ENCODE measurements at places on chromosomes 7 and 10.

- no peaks in the 10 kb centered on the region for H3K27me3 ChIP-seq
- H3K4me1 ChIP-seq: no peaks in the 10 kb centered on the region
- DNase-seq: no peak
- no peaks in the 10 kb centered on the region for H3K36me3 ChIP-seq
These were observed 63.6 kb downstream of the TMEM130 start for GRCh38 chr7:98805956-98806838.

DNA sequence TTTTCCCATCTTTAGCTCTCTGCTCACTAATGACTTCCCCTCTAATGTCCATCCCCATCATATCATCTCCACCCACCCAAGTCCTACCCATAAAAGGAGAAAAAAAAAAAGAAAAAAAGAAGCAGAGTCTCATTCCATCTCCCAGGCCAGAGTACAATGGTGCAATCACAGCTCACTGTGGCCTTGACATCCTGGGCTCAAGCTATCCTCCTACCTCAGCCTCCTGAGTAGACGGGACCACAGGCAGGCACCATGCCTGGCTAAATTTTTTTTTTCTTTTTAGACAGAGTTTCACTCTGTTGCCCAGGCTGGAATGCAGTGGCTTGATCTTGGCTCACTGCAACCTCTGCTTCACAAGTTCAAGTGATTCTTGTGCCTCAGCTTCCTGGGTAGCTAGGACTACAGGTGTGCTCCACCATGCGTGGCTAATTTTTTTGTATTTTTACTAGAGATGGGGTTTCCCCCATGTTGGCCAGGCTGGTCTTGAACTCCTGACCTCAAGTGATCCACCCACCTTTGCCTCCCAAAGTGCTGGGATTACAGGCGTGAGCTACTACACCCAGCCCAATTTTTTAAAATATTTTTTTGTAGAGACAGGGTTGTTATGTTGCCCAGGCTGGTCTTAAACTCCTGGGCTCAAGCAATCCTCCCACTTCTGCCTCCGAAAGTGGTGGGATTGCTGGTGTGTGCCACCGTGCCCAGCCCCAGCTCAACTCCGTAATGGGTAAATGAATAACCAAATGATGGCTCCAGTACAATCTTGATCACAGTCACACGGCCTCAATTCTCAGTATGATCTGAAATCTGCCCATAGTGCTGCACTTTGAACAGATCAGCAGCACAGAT lies 24.6 kb upstream of the SGMS1 start:
- no peak overlapping the region for H3K27ac ChIP-seq
- H3K27me3 ChIP-seq: no peaks in the 10 kb centered on the region
- H3K4me3 ChIP-seq: no peak overlapping the region
- H3K36me3 ChIP-seq: no peaks in the 10 kb centered on the region
- no peak for DNase-seq

DNA sequence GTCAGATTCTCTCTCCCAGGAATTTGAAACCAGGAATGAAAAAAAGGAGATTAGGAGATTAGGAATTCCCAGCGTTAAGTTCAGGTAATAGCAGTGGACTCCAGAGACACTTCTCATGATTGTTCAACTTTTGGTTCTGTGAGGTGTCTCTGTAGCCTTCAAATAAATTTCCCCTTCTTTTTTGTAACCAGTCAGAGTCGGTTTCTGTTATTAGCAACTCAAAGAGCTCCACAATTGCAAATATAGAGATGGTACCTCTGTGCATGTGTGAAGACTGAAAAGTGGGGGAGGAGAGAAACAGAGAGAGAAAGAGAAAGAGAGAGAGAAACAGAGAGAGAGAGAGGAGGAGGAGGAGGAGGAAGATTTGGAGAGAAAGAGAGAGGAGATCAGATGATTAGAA lies 112.8 kb upstream of the STEAP1B start:
- H3K27ac ChIP-seq: no peak overlapping the region
- no peaks in the 10 kb centered on the region for H3K4me1 ChIP-seq
- no peaks in the 10 kb centered on the region for H3K36me3 ChIP-seq
- DNase-seq: no peak

DNA sequence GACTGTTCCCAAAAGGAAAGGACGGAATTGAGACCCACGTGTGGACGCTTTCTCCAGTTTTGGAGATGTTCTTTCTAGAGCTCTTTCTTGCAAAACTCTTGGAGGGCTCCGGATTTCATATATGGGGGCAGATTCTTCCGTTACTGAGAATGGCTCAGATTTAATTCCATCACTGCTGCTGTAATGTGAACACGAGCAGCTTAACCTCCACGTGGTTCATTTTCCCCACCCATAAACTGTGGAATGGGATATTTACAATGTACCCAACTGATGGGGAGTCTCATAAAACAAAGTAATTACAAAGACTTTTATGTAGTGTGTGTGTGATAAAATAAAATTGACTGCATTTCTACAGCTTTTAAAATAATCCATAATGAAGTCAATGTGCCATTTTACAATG lies 15.1 kb upstream of the MSRB2 start:
- H3K4me3 ChIP-seq: no peak overlapping the region
- H3K36me3 ChIP-seq: no peaks in the 10 kb centered on the region
- no peaks in the 10 kb centered on the region for H3K4me1 ChIP-seq
- H3K27me3 ChIP-seq: peaks cover 9% of the 10 kb centered on the region
- no peak for DNase-seq

DNA sequence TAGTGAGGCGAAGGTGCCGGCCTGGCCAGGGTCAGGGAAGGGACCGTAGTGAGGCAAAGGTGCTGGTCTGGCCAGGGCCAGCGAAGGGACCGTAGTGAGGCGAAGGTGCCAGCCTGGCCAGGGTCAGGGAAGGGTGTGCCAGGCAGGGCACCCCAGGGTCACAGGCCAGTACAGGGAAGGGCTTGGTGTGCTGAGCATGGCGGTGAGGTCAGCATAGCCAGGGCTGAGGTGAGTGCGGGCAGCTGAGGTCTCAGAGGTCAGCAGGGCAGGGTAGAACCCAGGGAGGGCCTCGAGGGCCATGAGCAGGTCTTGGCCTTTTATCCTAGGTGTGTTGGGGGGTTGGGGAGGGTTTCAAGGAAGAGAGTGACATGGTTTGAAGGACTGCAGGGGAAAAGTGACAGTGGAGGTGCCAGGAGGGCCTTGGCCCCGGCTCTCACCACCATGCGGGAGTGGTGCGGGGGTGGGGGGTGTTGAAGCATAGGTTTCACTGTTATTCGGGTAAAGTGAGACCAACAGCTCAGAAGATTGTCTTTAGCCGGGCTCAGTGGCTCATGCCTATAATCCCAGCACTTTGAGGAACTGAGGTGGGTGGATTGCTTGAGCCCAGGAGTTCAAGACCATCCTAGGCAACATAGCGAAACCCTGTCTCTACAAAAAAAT lies 93.3 kb downstream of the CHST15 start:
- H3K4me3 ChIP-seq: no peak overlapping the region
- DNase-seq: no peak
- H3K27ac ChIP-seq: no peak overlapping the region
- no peaks in the 10 kb centered on the region for H3K36me3 ChIP-seq
- no peaks in the 10 kb centered on the region for H3K27me3 ChIP-seq

GRCh38 chr7:151537818-151538561 lies 18.3 kb upstream of the RHEB start:
- H3K36me3 ChIP-seq: no peaks in the 10 kb centered on the region
- no peak overlapping the region for H3K27ac ChIP-seq
- H3K4me1 ChIP-seq: no peaks in the 10 kb centered on the region
- H3K4me3 ChIP-seq: no peak overlapping the region
- peak; percentile 26 for DNase-seq
